Osteocyte (in vitro differentiated cells): ENCODE measurements at places on chromosomes 6 and 20. TPM values are rescaled to one million over a fixed set of nuclear protein-coding genes. Genes with fewer than 3 reads are reported as not detected.

DNA sequence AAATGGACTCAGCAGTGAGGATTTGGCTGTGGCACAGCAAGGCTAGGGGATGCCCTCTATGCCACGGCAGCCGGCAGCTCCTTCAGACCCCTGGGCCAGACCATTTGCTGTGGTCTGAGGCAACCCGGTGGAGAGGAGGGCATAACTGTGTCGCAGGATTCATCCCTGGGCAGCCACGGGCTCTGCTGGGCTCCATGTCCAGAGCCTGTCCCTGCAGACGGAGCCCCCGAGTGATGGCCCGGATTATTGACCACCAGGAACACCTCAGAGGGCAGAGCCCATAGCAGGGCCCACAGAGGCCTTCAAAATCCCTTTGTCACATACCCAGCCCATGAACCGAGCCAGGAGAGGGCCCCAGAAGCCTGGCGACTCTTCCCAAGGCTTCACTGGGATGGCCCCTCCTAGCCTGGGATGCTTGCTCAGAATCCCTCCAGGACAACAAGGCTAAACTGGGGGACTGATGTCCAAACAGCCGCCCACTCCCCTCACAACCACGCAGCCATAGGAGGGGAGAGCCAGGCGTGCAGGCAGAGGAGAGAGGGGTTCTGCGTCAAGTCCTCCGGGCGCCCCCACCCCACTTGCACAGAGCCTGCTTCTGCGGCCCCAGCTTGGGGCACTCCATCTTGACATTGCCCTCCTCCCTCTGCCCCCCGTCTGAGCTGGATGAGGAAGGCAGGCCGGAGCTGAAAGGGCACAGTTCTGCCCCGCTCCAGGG, 68.2 kb upstream of the AFDN start:
- no peak for DNase-seq

GRCh38 chr6:132790450-132790849, 8.0 kb downstream of the SLC18B1 start:
- no peak for DNase-seq

GRCh38 chr6:122839472-122839871, 50.4 kb downstream of the SMPDL3A start:
- no peak for DNase-seq

The JPH2 gene
- total RNA-seq = 14.2 and 16.5 TPM in 2 replicates

DNA sequence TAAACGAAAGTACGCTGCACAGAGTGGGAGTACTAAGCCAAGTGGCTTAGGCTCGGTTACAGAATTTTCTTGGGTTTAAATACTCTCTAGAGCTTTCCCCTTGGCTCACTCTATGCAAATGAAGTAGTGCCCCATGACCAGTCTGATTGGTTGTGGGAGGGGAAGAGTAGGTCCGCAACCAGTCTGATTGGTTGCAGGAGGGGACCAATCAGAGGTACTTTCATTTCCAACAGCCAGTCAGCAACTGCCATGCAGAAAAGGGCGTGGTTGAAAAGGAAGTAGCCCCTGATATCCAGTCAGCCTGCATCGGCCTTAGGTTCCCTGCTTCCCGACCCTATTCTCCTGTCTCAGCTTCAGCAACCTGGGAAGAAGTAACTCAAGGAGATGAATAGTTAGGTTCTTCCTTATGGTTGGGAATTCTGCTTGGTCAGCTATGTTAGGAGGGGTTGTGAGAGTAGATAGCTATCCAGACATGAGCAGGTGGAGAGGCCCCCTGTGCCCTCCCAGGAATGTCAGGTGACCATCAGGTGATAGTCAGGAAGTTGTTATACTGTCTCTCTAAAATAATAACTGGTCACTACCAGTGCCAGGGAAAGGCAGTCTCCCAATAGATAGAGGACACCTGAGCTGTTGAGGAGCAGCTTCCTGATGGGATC, 57.4 kb downstream of the FARS2 start:
- no peak for DNase-seq

GRCh38 chr20:10074513-10074912, 39.7 kb downstream of the ANKEF1 start:
- no peak for DNase-seq

DNA sequence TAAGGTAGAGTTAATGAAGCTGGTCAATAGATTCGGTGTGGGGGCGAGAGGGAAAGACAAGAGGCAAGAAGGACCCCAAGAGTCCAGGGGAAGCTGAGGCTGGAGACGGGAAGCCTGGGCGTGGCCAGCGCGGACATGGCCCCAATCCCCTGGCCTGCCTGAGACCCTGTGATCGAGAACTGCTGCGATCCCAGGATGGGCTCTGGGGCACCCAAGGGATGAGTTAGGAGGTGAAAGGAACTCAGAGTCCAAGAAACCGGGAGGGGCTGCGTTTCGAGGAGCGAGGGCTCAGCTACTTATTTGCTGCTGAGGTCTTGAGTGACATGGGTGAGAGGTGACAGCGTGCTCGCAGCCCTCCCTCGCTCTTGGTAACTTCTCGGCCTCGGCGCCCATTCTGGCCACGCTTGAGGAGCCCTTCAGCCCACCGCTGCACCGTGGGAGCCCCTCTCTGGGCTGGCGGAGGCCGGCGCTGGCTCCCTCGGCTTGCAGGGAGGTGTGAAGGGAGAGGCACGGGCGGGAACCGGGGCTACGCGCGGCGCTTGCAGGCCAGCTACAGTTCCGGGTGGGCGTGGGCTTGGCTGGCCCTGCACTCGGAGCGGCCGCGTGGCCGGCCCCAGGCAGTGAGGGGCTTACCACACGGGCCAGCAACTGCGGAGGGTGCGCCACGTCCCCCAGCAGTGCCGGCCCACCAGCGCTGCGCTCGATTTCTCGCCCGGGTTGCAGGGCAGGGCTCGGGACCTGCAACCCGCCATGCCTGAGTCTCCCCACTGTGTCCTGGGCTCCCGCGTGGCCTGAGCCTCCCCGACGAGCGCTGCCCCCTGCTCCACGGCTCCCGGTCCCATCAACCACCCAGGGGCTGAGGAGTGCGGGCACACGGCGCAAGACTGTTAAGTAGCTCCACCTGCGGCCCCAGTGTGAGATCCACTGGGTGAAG, 58.2 kb downstream of the IRF4 start:
- no peak for DNase-seq

GRCh38 chr6:68572975-68573374, 62.1 kb upstream of the ADGRB3 start:
- no peak for DNase-seq

DNA sequence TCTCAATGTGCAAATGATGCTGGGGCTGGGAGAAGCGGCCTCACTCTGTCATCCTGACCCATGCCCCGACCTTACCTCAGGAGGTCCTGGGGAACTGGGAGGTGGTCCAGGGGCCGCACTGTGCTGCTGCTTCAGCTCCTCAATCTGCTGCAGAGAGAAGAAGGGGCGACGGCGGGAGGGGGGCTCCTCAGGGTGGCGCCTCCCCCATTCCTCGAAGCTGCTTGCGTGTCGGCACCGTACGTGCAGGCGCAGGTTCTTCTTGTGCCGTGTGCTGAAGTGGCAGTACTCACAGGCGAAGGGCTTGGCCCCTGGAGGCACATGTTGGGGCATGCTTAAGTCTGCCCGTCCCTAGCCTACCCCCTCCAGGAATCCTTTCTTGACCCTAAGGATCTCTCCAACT, 12.9 kb downstream of the ZNF335 start:
- DNase-seq = no peak

The FBXO9 gene
- total RNA-seq = 74.8 and 79.9 TPM in 2 replicates
